ENCODE measurements at places on chromosomes 7 and 10.

GRCh38 chr10:17734432-17735080 is 17.4 kb upstream of the TMEM236 start:
- no peak for DNase-seq

DNA sequence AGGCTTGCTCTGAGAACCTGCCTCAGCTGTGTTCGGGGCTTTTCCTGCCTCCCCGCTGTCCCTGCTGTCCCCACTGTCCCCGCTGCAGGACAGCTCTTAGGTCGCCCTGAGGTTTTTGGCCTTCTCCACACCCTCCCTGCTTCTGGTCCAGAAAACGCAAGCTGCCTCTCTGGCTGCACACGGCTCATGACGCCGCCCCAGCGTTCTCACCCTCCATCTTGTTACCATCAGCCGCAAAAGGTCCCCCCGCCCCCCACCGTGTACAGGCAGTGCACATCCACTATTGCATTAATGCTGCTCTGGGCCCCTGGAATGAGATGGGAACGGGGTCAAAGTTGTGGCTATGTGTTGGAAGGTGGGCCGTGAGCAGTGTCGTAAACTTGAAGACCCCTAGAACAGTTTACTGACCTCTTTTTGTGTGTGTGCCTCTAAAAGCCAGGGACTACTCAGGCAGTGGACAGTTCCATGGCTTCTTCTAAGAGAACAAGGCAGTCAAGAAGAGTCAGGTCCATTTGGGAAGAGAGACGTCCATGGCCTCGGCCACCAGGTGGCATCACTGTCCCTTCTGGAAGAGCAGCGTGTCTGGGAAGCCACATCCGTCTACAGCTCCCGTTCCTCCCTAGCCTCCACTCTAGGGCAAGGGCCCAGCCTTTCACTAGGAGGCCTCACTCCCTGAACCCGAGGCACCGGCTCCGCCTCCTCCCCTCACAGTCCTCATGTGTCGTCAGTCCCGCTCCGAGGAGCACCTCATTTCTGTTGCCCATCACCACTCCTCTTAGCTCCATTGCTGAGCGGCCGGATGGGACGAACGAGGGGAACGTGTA is 38.5 kb upstream of the MKRN1 start:
- peak; percentile 92 for DNase-seq

DNA sequence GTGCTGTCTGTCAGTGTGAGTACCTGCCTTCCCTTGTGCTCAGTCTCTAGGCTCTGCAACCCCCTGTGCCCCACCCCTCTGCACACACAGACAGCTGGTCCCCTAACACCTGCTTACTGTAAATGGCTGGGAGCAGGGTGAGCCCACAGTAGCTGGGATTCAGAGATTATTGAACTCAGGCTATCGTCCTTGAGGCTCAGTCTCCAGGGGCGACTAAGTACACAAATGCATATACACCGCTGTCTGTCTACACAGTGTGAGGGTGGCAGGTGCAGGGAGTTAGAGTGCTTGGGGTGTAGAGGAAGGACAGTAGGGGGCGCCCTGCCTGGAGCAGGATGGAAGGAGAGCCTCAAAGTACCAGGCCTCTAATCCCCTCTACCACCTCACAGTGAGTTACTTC is 12.9 kb downstream of the UPP1 start:
- no peak for DNase-seq

GRCh38 chr10:23413629-23414089 is 25.2 kb upstream of the OTUD1 start:
- DNase-seq, result no peak

DNA sequence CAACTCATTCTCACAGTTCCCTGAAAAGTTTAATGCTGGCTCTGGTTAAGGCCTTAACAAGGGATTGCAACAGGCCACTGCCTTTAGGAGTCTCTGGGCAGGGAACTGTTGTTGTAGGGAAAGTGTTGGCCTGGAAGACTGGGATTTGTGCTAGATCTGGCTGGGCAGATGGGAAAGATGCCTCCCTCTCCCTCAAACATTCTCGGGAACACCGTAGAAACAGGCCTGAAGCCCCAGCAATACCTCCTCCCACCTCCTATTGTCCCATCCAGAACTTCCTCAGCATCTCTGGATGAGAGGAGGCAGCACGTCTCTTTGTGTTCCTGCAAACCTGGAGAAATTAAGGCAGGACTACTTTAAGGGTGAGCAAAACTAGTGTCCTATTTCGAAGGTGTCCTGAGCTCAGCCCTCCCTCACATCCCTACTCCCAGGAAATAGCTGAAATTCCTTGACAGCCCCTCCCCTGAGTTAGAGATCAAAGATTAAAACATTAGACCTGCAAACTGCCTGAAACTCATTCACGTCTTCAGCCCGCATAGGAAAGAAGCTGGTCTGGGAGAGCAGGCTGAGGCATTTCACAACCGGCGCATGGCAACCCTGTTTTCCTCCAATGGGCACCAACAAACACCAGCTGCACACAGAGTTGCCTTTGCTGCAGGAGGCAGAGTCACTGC is 10.9 kb upstream of the MAP3K8 start:
- peak; percentile 82 for DNase-seq

Measured in PC-3 (cell line).